ENCODE measurements at places on chromosomes 6 and 20.

- DNase-seq = peak; percentile 71
Observed at GRCh38 chr20:38338849-38339520, 7.3 kb upstream of the LBP start.

- DNase-seq = no peak
Observed at GRCh38 chr6:70282312-70282918, 20.5 kb downstream of the COL9A1 start.

GRCh38 chr6:12279322-12280091 lies 10.7 kb upstream of the EDN1 start:
- no peak for DNase-seq

GRCh38 chr6:4861564-4861963 lies 85.4 kb downstream of the CDYL start:
- DNase-seq = no peak

- DNase-seq = no peak
Observed at GRCh38 chr6:150848400-150848799, 17.1 kb upstream of the MTHFD1L start.

DNA sequence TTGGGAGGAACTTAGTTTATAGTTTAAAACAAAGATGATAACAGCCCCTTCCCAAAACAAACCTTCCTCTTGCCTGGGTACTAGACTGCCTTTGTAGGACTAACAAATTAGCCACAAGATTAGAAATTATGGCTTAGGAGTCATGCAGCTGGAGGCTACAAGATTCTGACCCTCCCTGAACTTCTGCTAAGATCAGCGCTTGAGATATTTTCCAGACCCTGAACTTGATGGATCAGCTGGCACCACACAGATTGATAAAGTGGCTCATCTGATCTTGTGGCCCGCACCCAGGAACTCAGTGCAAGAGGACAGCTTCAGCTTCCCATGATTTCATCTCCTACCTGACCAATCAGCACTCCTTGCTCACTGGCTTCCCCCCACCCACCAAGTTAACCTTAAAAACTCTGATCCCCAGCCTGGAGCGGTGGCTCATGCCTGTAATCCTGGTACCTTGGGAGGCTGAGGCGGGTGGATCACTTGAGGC lies 5.9 kb upstream of the SERINC3 start:
- DNase-seq = no peak
